Activated T-helper 1 cell treated with anti-CD3 and anti-CD28 coated beads, Interleukin-2, amount 50 U/mL, for 16 hours (primary cell): ENCODE measurements at places on chromosomes 2 and 18.

DNA sequence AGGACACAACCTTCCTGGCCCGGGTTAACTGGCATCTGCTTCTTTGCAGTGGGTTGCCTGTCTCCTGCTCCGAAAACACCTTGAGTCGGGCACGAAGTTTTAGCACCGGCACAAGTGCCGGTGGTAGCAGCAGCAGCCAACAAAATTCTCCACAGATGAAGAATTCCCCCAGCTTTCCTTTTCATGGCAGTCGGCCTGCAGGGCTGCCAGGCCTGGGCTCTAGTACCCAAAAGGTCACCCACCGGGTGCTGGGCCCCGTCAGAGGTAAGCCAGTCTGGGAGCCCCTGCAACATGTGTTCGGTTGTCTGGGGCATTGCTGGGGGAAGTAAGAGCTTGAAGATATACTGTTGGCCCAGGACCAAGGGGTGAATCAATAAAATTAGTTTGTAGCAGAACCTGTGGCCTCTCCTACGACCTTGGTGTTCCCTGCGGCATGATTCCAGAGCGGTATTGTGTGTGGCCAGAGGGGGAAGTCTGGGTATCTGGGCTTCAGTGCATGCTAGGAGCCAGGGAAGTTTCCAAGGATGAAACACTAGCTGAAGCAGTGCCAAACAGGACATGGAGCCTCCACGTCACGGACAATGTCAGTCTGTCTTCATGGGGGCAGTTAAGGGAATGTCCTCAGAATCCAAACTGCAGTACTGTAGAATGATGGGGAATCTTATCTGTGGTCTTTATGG is 7.8 kb downstream of the AGBL5 start:
- DNase-seq = no peak

- DNase-seq = no peak
Observed at GRCh38 chr2:113697516-113697915, 58.9 kb downstream of the SLC35F5 start.

DNA sequence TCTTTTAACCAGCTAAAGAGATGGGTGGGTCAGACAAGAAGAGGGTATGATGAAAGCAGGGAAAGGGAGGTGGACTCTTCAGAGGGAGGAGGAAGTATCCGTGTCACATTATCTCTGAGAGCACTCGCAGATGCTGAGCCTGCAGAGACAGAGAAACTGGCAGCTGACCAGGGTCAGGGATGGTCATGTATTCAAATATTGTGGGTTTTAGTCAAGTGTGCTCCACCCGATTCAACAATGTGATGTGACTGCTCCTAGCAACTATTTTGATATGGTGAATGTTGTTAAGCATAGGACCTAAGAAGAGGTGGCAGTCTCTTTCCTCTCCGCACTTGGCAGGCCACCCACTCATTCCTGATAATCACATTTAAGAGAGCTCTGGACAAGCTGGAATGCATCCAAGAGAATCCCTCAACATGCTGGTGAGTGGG is 1.3 kb upstream of the CLIP4 start:
- no peak for DNase-seq

- DNase-seq = no peak
Observed at GRCh38 chr2:197597166-197597565, 78.2 kb downstream of the RFTN2 start.

DNA sequence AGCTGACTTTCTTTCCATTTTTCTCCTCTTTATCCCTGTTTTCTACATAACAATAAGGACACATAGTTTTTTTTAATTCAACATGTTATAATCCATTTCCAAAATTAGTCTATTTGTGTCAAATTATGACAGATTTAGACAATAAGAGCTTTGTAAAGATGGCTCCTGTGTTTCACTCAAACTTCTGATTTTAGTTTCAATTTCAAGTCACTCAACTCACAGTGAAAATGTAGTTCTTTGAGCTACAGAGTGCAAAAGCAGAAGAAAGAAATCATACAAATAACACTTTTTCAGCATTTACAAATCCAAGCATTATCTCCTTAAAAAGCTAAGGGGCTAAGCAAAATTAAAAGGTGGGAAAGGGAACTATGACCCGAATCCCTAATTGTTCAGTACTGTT is 340.7 kb upstream of the TRIB2 start:
- no peak for DNase-seq
